ENCODE measurements at places on chromosomes 7 and 10. TPM values are rescaled to one million over a fixed set of nuclear protein-coding genes. Genes with fewer than 3 reads are reported as not detected.

Gene FAM25G
- not detected for polyA plus RNA-seq

Gene CLRN3
- polyA plus RNA-seq, result 17.0 TPM

Gene CCDC172
- polyA plus RNA-seq, result not detected

DNA sequence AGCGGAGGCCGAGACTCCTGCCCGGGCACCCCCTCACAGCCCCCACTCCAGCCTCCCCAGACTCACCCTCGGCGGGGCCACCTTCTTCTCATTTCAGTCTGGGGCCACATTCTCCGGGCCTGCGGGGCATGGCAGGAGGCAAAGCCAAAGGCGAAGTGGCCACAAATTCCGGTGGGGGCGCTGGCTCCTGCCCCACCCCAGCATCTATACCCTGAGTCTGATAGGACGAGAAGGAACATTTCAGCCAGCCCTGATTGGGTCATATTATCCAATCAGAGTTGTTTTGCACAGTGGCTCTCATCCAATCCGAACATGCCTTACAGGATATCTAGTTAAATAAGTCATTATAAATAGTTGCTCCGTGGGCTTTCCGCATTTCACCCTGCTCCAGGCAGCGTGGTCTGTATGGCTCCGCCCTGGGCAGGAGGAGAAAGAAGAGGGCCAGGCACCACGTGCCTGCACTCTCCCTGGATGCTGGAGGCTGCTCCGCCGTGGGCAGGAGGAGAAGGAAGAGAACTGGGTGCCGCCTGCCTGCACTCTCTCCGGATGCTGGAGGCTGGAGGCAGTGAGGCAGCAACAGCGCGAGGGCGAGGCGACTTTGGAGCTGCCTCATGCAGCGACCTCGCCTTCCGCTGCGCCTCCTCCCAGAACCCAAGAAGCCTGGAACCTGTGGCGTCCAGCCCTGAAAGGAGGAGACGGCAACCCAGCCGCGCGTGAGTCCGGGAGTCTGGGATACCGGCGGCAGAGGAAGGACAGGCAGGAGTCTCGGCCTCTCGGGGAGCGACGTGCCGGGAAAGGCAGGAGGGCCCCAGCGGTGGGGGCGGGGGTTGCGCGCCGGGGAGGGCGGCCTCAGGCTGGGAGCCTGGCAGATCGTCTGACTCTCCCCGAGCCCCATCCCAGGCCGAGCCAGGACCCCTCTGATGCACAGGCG lies 162.9 kb downstream of the ZNF33B start:
- no peak for DNase-seq

DNA sequence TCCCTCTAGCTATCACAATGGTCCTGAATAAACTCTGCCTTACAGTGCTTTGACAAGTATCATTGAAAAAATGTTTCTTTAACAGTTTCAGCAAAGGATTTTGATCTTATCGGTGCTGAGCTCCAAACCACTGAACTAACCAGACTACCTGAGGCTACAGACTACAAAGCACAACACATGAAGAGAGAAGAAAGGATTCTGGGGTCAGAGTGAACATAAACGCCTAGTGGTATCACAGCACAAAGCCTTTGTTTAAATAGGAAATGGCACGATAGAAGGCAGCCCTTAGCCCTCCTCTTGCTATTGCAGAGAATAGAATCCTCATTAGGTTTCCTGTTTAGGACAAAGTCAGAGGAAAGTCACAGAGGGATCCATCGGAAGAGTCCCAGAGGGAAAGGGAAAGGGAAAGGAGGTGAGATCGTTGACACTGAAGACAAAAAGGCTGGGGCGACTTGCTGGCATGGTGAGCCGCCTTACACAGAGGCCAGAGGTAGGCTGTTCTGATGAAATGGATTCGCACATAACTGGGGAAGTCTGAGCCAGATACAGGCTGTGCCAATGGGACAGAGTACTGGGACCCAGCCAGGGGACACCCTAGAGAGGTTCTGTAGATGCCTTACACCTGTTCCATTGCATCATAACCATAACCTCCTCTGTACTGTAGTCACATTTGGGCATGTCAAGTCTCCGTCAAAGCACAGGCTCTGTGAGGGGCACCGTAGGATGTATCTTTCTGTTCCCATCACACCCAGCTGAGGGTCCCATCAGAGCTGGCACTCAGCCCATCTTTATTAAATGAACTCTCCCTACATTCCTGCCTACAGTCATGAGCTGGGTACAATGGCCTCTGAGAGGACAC lies 71.5 kb downstream of the XPNPEP1 start:
- no peak for DNase-seq

Gene CYP2C8
- 1.7 TPM for polyA plus RNA-seq

- no peak for DNase-seq
Observed at GRCh38 chr7:37718585-37718984, 35.0 kb downstream of the GPR141 start.

- no peak for DNase-seq
Observed at GRCh38 chr7:24463474-24463873, 109.8 kb upstream of the PALS2 start.

- DNase-seq, result no peak
Observed at GRCh38 chr7:66070222-66070621, 5.4 kb upstream of the ASL start.

Gene TMEM176B
- 63.4 TPM for polyA plus RNA-seq

DNA sequence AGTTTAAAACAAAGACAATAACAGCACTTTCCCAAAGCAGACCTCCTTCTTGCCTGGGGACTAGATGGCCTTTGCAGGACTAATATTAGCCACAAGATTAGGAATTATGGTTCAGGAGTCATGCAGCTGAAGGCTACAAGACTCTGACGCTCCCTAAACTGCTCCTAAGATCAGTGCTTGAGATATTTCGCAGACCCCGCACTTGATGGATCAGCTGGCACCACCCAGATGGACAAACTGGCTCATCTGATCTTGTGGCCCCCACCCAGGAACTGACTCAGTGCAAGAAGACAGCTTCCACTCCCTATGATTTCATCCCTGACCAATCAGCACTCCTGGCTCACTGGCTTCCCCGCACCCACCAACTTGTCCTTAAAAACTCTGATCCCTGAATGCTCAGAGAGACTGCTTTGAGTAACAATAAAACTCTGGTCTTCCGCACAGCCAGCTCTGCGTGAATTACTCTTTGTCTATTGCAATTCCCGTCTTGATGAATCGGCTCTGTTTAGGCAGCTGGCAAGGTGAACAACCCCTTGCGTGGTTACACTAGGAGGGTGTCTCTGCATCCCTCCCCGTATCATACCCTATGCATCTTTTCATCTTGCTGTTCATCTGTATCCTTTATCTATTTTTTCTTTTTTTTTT lies 26.9 kb upstream of the NRBF2 start:
- DNase-seq, result no peak

Gene CD36
- 30.9 TPM for polyA plus RNA-seq

Gene IGFBP3
- 93.7 TPM for polyA plus RNA-seq

- no peak for DNase-seq
Observed at GRCh38 chr7:86477343-86477935, 166.3 kb upstream of the GRM3 start.

GRCh38 chr10:48598936-48599829 lies 5.7 kb downstream of the ARHGAP22 start:
- no peak for DNase-seq

DNA sequence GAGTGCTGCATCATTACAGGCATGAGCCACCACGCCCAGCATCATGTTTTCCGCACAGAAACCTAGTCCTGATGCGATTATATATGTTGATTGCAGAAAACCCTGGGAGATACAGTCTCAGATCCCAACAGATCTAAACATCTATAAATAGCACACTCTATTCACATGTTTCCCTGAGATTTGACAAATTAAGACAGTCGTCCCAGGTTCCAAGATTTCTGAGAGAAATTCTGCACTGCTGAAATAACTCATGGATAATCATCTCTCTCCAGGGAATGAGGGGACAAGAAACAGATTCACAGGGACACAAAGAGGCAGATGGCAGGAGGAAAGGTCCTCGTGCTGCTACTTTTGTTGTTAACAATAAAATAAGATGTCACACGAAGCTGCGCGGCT lies 393.1 kb upstream of the CELF2 start:
- DNase-seq, result no peak

GRCh38 chr10:33015761-33016547 lies 57.9 kb upstream of the ITGB1 start:
- no peak for DNase-seq

All from left renal pelvis (tissue), 4 donors.